ENCODE measurements at places on chromosomes 3 and 15.
A peak's percentile ranks its signal among the peaks of the same experiment; 100 is the strongest.

- no peak for DNase-seq
Observed at GRCh38 chr3:94616833-94617232, 554.0 kb downstream of the NSUN3 start.

DNA sequence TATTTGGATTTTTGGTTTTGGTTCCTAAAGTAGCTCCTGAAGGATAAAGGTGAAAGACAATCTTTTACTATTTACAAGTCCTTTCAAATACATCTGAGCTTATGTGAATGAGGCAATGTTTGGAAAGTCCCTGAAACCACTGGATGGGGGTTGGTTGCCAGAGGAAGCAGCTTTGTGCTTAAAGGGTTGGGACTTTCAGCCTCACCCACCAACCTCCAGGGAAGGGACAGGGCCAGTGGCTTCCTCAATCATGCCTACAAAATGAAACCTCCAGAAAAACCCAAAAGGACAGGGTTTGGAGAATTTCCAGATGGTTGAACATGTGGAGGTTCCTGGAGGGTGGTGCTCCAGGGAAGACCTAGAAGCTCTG is 20.9 kb upstream of the ABHD17C start:
- no peak for DNase-seq

DNA sequence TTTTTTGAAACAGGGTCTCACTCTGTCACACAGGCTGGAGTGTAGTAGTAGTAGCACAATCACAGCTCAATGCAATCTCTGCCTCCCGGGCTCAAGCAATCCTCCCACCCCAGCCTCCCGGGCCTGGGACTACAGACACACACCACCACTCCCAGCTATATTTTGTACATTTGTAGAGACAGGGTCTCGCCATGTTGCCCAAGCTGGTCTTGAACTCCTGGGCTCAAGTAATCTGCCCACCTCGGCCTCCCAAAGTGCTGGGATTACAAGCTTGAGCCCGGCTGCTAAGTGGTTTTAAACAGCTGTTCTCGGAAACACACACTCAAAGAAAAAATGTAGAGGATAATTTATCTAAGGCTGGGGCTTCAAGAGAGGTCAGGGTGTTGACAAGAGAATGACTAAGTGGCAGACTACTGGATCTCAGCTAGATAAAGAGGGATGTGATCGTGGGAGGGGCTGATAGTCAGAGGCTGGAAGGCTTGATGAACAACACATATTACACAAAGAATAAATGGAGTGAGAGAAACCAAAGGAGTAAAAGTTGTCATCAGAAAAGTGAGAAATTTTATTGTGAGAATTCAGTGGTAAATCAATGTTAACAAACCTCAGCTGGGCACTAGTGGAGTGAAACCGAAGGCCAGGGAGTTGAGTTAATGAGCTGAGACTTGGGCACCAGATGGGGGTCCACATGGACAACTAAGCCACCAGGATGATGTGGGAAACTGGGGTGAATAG is 6.7 kb downstream of the CCR5AS start:
- DNase-seq: no peak

DNA sequence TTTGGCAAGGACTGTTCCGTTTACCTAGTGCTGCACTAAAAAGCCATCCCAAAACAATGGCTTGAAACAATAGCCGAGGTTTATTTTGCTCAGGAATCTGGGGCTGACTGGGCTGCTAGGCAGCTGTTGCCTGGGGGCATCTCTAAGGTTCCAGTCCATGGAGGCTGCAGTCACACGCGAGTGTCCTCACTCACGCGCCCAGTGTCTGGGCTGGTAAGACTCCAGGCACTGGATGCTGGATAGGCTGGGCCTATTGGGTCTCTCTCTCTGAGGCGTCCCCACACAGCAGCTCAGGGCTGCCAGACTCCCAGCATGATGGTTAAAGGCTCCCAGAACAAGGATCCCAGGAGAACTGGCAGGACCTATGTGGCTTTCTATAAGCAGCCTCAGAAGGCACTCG is 34.2 kb downstream of the ALS2CL start:
- no peak for DNase-seq

DNA sequence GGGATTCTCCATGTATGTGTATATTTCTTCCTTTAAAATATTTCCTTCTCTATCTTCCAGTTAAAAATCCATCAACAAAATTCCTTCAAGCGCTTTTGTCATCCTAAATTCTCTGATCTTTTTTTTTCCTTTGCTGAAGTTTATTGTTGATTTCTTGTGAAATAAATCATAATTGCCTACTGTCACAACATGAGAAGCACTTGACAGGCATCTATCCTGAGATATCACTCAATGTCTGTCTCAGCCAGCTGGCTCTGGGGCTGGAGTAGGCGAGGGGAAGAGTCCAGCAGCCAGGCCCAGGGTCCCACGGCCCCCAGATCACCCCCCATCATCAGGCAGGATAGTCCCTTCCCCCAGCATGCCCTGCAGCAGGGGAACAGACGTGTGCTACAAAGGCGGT is 109.0 kb upstream of the TLE3 start:
- DNase-seq: no peak

DNA sequence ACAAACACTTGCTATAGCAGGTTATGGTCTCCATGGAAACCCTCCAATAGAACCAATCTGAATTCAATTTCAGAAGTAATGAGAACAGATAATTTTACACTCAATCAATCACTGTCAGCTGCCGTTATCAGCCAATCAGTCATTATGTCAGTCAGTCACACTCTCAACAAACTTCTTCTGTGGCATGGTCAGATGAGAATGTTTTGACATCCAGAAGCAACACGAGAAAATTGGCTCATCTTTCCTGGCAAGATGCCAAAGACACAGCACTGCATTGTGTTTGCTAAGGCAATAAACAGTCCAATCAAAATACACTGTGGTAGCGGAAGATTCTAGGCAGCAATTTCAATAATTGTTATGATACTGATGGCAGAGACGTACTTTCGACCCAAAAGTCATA is 190.7 kb downstream of the RORA start:
- no peak for DNase-seq

DNA sequence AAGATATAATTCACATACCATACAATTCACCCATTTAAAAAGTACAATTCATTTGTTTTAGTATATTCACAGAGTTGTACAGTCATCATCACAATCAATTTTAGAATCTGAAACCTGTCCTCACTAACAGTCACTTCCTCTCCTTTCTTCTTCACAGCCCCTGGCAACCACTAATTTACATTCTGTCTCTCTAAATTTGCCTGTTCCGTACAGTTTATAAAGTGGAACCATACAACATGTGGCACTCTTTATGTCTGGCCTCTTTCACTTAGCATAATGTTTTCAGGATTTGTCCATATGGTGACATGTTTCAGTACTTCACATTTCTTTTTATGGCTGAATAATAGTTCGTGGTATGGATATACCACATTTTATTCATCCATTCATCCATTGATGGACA is 22.7 kb downstream of the ERICH6 start:
- DNase-seq: no peak

DNA sequence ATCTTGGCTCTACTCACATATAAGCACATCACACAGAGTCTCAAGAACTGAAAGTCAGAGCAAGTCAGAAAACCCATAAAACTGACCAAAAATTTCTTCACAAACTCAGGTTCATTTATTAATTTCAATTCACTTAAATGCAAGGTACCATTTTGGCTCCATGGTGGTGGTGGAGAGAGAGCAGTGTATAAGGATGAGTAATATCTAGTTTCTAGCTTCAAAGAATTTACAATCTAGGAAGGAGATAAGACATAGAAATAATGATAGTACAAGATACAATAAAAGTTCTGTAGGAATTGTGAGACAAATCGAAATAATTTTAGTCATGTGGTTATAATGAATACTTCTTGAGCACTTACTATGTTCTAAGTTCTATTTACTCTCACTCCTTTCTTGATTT is 6.7 kb upstream of the TP53BP1 start:
- no peak for DNase-seq

DNA sequence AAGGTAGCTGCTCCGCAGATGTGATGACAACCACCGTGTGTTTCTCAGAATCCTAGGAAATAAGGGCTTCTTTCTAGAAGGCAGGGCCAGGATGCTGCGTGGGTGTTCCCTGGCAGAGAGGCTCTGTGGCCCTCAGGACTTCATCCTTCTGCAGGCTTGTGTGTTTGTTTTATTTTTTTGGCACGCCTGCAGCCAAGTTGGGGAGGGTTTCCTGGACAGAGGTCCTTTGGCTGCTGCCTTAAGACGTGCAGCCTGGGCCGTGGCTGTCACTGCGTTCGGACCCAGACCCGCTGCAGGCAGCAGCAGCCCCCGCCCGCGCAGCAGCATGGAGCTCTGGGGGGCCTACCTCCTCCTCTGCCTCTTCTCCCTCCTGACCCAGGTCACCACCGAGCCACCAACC is at the start of gene CLEC3B:
CLEC3B (plus strand) TSS at position 266 of the 400 bp plus-strand sequence; CDS start at position 326, 60 bp downstream.
- DNase-seq: no peak

GRCh38 chr3:41199866-41200668 is 762 bp downstream of the CTNNB1 start:
- peak; percentile 32 for DNase-seq

GRCh38 chr3:150177673-150178381 is 207.1 kb upstream of the PFN2 start:
- DNase-seq: no peak

DNA sequence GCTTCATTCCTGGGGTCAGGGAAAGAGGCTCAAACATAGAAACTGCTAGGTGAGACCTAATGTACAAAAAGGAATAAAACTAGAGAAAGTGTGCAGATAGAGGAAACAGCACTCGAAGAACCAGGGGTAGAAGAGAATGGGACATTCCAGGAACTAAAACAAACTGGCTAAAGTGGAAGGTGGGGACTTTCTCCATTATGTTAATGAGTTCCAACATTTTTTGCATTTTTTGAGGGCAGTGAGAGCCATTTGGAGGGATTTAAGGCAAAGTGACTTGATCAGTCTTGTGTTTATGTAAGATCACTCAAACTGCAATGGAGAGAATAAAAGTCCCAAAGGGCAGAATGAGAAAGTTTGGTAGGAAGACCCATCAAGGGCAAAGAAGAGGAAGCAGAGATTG is 20.6 kb upstream of the SLC4A7 start:
- DNase-seq: no peak

DNA sequence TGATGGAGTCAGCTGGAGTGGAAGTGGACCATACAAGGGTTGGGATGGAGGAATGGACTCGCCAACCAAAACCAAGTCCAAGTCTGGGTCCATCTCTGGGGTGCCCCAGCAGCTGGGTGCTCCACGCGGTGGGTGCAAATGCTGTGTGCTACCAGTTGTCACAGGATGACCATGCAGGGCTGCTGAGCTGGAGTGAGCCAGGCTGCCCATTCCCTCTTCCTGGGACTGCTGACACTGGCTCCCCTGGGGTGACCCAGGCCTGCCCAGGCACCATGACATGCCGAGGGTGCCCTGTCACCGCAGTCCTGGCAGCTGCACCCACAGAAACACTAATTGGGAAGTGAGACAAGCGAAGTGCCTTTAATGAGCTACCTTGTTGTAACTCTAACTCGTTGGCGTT is 140.2 kb downstream of the TPRA1 start:
- no peak for DNase-seq

DNA sequence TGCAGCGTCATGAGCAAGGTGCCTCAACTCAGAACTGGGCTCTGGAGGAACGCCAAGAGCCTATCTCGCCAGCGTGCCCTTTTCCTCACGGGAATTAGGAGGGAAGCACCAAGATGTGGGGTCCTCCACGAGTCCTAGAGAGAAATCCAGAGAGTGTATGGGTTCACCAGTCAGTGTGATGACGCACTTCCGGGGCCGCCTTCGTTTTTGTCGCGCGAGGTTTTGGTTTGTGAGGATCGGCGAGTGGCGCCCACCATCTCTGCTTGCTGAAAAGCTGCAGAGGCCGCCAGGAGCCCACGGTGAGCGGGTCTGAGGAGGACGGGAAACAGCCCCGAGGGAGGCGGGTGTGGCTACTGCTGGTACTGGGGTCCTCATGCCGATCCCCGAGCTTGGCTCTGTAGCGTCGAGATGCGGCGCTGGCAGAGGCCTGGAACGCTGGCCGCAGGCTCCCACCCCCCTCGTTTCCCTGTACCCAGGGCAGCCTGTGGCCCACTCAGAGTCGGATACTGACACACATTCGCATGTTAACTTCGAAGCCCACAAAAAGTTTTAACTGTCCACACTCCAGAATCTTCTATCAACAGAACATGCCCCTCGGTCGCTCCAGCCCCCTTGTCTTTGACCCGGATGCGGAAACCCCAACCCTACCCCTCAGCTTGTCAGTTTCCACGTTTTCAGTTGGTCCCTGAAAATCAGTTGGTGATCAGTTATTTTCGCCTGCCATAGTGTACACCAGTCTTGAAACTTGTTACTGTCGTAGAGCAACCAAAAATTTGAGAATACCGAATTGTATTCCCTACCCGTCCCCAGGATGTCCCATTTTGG is 30.4 kb downstream of the ZNF662 start:
- no peak for DNase-seq

- no peak for DNase-seq
Observed at GRCh38 chr15:63264688-63265293, 12.6 kb upstream of the APH1B start.

DNA sequence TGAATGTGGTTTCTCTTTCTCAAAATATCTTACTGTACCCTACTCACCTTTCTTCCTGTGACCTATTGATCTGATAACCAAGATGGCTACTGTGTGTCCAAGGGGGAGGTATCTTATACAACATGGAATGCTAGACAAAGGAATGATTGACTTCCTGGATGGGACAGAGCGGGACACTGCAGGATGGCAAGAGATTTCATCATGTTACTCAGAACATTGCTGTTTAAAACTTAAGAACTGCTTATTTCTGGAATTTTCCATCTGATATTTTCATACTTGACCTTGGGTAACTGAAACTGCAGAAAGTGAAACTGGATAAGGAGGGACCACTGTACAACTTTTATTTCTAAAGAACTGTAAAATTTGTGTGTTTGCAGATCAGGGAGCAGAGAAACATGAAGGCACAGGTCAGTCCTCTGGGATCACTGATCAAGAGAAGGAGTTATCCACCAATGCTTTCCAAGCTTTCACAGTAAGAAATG is 18.5 kb downstream of the CNOT10 start:
- no peak for DNase-seq

DNA sequence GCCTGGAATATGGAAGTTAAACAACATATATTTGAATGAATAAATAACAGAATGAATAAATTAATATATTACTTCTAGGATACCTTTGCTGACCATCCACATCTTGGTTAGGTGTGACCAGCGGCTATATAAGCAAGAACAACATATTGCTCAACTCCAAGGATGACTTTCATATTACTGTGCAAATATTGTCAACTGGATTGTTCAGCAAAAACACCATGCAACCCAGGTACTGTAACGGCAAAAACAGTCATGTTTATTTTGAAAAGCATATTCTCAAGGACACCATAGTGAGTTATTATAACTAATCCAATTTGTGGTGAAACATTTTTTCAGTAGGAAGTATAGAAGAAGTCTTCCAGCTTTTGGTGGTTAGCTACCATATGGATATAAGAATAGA is 907.9 kb downstream of the IGSF11 start:
- DNase-seq: no peak

- no peak for DNase-seq
Observed at GRCh38 chr15:43516185-43516584, 1.2 kb upstream of the MAP1A start.

GRCh38 chr3:139934613-139935015 is 371 bp upstream of the CLSTN2 start:
- peak; percentile 60 for DNase-seq

DNA sequence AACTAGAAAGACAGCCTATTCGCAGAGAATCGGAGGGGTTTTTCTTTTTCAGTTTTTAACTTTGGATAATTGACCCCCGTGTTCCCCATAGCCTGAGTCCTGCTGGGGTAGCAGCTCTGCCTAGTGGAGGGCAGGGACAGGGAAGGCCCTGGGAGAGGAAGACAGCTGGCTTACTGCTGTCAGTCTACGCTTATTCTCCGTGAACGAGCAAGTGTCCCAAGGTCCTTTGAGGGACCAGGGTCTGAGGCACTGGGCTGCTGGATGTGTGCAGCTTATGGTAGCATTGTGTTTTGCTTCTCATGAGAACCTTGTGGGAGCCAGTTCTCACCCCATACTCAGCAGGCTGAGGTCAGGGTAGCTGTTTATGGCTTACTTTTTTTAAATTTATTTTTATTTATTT is 3.0 kb downstream of the LIMD1 start:
- no peak for DNase-seq

Measured in frontal cortex (tissue), 4 donors.